IPS-NIHi11 (cell line): ENCODE measurements at places on chromosomes 12 and 14.
A peak's percentile ranks its signal among the peaks of the same experiment; 100 is the strongest.

GRCh38 chr14:49314737-49315136 lies 271.4 kb downstream of the RPS29 start:
- DNase-seq, result no peak

DNA sequence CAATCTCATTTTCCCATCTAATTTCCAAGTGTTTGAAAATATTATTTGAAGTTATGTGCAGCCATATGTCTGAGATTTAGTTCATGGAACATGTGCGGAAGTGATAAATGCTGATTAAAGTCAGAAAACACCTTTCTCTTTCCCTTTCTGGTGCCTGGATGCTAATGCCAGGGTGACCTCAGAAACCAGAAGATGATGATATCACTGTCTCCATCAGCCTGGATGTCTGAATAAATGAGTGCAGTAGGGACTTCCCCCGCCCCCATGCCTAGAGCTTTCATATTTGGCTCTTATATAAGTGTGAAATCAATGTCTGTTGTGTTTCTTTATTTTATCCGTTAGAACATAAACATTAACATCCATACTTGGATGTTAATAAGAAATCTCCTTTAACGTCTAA lies 261.9 kb upstream of the LRIG3 start:
- DNase-seq, result no peak

DNA sequence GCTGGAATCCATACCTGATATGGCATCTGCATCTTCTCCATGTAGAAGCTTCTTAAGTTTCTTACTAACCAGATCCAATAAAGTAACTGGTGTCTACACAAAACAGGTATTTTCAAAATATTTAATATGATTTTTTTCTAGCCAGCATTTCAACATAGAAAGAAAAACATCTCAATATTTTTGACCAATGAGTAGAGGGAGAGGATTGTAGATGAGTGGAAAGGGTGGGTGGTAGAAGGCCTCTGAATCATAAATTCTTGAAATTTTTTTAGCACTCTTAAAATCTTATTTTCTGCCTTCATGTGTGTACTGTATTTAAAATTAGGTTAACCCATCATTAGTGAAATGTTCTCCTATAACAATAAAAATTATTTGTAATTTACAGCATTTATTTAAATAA lies 18.0 kb downstream of the DEPDC4 start:
- no peak for DNase-seq

GRCh38 chr12:20722142-20722541 lies 27.0 kb downstream of the SLCO1C1 start:
- DNase-seq, result no peak

DNA sequence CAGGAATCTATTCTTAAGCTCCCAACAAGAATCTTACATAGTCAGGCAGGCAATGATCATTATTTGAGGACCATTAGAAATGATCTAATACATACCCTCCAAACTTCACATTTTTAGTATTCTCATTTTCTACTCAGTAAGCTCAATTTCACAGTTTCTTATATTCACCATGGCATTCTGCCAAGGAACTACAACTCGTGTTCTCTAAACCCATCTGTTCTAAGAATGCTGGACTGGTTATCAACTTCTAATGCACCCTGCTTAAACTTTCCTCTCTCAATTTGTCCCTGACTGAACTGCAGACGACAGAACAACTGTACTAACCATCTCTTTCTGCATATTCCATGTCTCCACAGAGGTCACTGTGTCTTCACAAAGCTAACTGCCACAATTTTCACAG lies 58.6 kb downstream of the GXYLT1 start:
- no peak for DNase-seq

DNA sequence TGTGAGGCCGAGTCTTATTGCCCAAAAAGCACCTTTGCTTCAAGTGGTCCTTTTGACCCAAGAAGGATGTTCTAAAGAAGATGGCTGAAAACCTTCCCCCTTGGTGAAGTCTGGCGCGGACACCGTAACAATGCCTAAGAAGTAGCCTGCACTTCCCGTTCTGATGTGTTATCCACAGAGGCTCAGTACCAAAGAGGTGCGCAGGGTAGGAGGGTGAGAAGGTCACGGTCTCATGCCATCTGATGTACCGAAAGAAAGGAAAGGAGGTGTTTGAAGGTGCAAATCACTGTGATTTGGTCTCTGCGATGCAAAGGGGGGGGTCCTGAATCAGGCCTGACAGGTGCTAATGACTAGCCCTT lies 9.9 kb downstream of the PEBP1 start:
- DNase-seq, result no peak

DNA sequence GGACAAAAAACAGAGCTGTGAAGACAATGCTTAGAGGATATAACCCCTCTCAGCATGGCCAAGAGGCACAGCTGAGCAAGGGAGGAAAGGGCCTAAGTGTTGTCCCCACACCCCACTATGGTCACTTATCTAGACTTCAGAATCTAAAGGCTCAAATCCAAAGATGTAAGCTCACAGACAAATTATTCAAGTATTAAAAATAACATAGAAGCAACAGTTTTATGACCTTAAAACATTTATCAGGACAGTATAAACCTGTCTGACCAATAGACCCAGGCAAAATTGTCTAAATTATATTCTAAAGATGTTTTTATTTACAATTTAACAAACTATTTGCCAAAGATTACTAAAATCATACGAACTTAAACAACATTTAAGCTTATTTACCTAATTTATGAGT lies 28.1 kb upstream of the PRICKLE1 start:
- DNase-seq, result no peak

DNA sequence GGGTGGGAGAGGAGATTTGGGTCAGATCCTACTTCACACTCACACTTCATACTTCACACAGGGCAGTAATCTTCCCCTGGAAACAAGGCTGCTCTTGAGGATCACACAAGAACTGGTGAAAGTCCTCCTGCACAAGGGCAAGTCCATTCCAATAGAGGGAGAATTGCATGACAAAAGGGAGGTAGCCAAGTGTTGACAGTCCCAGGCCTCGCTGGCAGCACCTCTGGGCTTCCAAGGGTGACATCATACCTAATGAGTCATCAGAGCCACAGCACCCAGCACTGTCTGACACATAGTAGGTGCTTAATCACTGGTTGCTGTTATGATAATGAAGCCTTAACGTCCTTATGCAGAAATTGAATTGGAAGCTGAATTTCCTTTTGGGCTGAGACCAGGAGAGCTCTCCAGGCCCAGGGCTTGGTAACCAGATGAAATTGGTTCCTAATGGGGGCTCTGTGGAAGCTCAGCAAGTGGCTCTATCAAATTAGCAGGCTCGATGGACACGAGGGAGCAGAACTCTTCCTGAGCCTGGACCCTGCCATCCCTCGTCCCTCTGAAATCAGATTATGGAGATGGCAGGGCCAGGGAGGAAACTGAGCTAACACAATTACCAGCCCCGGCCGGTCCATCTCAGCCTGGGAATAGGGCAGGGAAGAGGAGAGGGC lies 58.8 kb upstream of the ACTN1 start:
- peak; percentile 57 for DNase-seq

GRCh38 chr12:22797701-22798100 lies 172.7 kb downstream of the ETNK1 start:
- no peak for DNase-seq

GRCh38 chr14:61562321-61563161 lies 132.8 kb upstream of the HIF1A start:
- no peak for DNase-seq

DNA sequence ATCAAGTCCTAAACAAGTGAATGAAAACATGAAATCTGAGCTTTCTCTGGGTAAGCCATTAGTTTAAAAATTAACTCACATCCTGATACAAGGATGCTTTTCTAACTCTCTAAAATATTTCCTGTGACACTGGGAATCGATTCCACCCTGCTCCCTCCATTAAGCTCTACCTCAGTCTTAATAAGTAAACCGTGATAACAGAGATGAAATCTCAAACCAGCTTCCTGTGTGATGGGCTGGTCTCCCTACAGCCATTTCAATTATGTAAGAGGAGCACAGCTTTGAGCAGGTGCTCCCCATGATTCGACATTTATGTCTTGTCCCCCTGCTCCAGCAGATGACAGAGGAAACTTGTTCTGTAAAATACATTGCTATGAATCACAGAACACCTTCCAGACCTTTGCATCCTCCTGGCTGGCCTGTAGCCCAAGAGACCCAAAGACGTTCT lies 59.0 kb downstream of the GAS2L3 start:
- DNase-seq, result no peak

GRCh38 chr14:61296151-61296550 lies 15.0 kb upstream of the TMEM30B start:
- no peak for DNase-seq

- DNase-seq, result no peak
These were observed 39.0 kb upstream of the HDAC7 start for GRCh38 chr12:47858511-47859266.

DNA sequence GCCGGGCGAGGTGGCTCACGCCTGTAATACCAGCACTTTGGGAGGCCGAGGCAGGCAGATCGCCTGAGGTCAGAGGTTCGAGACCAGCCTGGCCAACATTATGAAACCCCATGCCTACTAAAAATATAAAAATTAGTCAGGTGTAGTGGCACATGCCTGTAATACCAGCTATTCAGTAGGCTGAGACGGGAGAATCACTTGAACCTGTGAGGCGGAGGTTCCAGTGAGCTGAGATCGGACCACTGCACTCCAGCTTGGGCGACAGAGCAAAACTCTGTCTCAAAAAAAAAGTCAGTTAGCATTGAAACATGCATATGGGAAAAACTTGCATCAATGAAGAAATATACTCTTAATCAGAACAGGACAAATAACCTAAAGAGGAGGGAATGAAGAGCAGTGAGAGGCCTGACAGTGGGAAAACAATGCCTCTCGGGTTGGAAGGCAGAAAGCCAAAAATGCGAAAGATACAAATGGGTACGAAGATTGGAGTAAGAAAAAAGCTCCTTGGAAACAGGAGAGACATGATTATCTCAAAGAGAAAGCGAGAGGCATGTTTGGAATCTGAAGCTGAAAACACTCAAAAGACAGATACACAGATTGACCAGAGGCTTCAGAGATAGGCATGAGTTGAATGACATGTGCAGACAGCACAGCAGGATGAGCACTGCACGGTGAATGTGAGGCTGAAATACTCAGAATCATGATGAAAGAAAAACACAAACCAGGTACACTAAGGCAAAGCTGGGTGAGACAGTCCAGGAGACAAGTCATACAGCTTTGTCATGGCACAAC lies 30.6 kb downstream of the RESF1 start:
- no peak for DNase-seq

- DNase-seq, result no peak
These were observed 120.8 kb downstream of the CHST11 start for GRCh38 chr12:104577581-104577981.

DNA sequence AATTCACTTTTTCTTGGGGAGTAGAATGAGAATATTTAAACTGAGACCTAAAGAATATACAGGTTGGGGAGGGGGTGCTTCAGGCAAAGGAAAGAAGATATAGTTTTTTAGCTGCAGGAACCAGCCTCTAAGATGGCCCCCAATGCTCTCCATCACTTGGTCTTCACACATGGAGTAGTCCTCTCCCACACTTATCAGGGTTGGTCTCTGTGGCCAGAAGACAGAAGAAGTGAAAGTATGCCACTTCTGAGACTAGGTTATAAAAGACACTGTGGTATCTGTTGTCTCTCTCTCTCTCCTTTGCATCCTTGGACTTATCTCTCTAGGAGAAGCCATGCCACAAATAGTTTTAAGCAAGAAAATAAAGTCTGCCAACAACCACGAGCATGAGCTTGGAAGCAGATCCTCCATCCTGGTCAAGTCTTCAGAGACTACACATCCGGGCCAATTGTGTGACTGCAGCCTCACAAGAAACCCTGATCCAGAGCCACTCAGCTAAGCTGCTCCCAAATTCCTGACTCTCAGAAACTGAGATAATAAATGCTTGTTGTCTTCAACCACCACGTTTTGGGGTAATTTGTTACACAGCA lies 18.0 kb downstream of the PUS7L start:
- DNase-seq, result no peak

DNA sequence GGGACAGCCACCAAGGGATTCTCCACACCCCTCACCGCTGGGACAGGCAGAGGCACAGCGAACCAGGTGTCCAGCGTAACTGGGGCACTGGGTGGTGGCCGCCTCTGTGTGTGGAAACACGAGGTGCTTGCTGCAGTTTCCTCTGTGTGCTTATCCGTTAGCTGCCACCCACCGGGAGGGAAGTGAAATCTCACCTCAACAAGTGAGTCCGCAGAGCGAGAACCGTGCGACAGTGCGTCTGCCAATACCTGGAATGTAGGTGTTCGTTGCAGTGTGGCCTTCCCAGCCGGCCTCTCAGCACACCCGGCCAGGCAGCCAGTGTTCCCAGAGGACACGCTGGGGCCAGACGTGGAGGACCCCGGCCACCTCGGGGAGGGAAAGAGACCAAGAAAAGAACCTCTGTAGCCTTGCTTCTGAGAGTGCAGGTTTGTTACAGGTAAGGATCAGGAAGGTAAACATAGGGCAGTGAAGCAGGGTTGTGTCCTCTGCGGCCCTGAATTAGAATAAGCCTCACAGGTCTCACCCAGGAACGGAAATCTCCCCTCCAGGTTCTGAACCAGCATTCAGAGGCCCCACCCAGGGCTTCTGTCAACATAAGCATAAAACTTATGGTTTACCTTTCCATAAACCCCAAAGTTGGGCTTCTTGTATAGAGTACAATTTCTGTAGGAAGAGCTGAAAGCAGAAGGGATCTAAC lies 1.5 kb downstream of the BCL2L14 start:
- no peak for DNase-seq

GRCh38 chr12:105474672-105475071 lies 144.2 kb downstream of the C12orf75 start:
- no peak for DNase-seq

- DNase-seq, result no peak
These were observed 34.4 kb upstream of the EPS8 start for GRCh38 chr12:15823360-15824128.

DNA sequence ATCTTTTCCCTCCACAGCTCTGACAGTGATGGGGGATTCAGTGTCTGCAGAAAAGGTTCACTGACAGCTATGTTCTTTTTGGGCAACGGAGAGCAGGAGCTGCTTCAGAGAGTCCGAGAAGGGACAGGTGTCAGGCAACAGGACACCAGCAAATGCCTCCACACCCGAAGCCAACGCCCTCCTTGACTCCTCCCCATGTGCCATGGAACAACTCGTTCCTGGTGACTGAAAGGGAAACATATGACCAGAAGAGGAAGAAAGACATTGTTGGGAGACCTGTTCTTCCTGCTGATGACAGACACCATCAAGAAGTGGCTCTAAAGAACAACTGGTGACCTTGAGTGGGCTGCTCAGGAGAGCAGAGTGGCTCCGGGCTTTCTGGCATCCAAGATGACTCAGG lies 172.3 kb upstream of the NOS1 start:
- no peak for DNase-seq

- no peak for DNase-seq
These were observed 47.9 kb downstream of the CDK17 start for GRCh38 chr12:96352161-96352835.

DNA sequence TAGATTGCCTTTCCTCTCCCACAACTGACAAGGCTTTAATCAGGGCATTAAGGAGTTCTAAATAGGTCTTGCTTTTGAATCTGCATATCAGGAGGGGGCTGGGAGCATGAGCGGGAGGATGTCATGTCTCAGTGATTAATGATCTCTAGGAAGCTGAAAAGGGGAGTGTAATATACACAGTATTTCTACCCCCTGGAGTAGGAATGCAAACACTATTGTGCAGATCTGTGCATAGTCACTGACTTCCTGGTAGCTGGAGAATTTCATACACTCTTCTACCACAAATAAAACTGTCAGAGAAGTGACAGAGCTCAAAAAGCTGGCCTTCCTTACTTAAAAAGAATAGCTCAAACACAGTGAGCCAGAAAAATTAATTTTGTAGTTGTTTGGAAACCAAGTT lies 65.8 kb downstream of the RIC8B start:
- DNase-seq, result peak; percentile 36
